NK-92 treated with Interleukin-12 subunit alpha and Interleukin-12 subunit beta, amount 100 ng/mL, for 24 hours (cell line): ENCODE measurements at places on chromosomes 5 and 9.

- DNase-seq: no peak
Observed at GRCh38 chr5:139481122-139481533, 1.4 kb downstream of the STING1 start.

- DNase-seq: no peak
Observed at GRCh38 chr5:145739843-145740242, 95.3 kb downstream of the PRELID2 start.

DNA sequence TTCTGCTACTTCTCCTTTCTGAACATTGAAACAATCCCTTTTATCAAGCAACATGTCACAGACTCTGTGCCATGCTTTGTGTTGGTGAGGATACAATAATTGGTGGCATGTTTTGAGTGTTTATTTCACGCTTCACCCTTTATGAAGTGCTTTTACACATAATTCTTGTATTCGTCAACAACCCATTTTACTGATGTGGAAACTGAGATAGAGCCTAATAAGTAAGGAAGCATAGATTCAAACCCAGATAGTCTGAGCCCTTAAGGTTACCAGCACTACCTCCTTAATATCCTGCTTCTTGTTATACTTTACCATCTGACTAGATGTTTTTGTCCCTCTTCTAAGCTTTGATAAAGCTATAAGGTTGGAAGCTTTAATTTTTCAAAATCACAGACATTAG is 49.3 kb upstream of the TTC23L start:
- DNase-seq: no peak

DNA sequence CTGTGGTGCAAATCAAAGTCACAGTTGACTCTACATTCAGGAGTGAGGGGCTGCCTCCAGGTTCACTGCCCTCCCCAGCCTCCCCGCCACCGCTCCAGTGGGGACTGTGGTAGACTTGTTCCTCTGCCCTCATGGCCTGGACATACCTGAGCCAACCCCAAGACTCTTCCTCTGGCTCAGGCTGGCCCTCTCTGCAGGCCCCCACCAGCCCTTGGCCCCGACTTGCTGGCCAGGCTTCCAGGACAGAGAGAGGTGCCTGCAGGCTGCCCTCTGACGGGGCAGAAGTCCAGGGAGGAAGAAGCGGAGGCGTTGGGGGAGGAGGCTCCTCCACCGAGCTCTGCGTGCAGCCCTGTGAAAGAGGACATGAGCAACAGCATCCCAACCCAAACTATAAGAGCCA is 2.8 kb upstream of the SARDH start:
- no peak for DNase-seq

DNA sequence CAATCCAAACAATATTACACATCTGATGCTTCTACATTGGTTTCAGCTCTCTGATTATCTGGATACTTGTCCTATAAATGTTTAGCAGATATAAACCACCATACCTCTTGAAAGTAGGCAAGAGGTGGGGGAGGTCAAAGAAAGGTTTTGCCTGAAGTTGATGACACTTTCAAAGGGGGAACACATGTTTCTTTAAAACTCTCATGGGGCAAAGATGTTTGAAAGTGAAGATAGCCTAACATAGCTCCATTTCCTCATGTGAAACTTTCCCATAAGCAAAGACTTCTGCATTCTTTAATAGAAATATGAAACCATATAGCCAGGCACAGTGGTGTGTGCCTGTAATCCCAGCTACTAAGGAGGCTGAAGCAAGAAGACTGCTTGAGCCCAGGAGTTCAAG is 62.1 kb downstream of the CETN3 start:
- DNase-seq: no peak

DNA sequence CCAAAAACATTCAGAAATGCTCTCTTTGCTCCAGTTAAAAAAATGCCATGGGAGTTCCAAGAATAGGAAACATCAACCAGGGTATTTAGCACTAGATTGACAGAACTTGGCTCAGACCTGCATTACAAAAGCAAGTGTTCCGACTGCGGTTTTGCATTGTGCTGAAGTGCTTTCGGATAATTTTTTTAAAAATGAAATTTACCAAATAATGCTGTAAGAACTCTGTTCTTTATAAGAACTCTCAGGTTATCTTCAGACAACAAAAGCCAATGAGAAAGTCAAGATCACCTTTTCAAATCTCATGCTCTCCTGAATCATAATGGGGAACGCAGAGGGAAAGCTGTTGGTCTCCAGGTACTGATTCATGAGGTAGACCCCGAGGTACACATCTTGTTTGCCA is 483 bp upstream of the PLPP6 start:
- no peak for DNase-seq

DNA sequence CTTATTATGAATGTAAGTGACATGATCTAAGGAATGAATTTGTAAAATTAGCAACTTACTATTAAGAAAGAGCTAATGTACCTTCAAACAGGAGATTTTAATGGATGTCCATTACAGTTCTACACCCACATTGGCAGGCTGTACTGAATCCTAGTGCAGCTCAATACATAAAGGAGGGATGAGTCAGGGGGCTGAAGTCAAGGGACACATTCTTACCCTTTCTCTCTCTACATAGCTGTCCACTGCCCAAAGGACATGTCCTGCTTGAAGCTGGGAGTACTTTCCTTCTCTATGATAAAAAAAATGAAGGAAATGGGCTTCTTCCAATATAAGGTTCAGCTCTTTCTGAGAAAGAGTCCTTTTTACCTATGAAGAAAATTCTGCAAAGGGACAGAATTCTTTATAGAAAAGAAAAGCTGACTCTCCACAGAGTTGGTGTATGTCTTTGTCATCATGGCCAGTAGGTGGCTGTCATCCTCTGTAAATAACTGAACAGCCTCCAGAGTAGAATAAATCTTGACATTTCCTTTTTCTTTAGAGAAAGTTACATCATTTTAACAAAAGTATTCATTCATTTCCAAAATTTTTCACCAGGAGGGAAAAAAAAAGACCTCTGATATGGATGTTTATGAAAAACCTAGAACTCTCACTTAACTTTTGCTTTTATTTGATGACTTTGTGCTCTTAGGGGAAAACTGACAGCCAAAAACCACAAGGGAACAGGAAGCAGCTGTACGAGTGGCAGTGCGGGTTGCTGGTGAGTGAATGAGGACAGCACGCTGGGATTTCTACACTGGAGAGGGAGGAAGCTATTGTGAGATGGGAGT is 13.1 kb upstream of the IFNA14 start:
- no peak for DNase-seq

DNA sequence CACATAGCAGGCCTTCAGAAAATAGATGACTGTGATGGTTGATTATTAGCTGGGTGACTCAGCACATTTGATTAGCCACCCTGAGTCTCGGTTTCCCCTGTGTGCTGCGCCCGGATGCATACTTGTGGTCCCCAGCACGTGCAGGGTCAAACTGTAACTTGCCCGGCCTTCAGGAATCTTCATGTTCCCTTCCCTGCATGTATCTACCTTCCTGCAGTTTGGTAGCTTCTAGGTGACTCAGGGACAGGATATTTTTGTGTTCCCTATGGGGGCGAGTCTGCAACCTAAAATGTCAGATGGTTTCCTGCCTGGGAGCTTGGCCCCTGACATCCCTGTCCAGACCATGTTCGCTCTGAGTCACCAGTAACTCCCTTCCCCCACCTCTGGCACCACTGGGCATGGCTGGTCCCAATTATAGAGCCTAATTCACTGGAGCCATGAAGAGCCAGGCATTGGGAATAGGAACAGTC is 13.2 kb downstream of the PTGS1 start:
- no peak for DNase-seq

GRCh38 chr5:125227333-125228095 is 481.1 kb upstream of the ZNF608 start:
- DNase-seq: no peak

DNA sequence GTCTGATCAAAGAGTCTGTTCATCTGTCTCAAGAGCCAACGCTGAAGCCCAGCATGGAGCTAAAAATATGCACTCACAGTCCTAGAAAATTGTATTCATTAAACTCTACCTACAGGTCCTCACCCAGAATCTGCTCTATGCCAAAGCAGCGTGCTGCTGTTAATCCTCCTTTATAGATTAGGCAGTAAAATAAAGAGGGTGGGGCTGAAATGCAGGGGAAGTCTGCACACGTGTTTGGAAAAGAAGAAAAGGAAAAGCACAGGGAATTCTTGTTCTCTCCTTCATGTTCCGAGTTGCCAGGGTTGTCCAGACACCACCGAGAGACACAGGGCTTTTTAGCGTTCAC is 121.4 kb upstream of the TMEM161B start:
- no peak for DNase-seq
